GM04504 (cell line): ENCODE measurements at places on chromosomes 3 and 15.

DNA sequence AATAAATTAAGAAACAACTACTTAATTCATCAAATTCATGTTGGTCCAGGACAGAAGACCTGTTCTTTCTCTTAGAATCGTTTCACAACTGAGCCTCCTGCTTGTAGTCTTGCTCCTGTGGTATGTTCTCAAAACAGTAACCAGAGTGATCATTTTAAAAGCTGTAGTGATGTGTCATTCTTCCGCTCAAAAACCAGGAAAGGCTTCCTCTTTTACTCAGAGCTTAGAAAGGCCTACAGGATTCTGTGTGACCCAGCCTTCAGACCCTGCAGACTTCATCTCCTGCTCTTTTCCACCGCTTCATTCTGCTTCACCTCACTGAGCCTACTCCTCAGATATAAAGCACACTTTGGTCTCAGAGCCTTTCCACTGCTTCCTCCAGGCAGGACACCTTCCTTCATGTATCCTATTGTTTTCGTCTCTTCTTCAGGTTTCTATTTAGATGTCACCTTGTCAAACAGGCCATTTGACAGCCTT is 22.7 kb downstream of the ST6GAL1 start:
- no peak for DNase-seq

GRCh38 chr3:133925960-133926735 is 30.5 kb upstream of the RAB6B start:
- no peak for DNase-seq

GRCh38 chr3:188950832-188951489 is 220.8 kb upstream of the TPRG1 start:
- peak; percentile 90 for DNase-seq

DNA sequence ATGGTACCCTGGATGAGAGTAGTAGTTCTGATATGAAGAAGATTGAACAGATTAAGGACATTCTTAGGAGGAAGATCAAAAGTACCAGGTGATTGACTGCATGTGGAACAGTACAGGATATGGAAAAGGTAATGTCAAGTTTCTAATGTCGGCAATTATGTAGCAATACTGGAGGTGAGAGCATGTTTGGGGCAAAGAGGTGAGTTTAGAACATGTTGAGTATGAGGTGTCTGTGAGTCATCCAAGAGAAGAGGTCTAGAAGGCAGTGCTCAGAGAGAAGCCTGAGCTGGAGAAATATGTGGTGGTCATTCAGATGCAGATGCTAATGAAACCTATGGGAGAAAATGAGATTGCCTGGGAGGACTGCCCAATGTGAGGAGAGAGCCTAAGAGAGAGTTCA is 305.6 kb downstream of the ZBTB20 start:
- DNase-seq, result no peak

- no peak for DNase-seq
Measured at GRCh38 chr3:182331341-182331740, 462.0 kb upstream of the ATP11B start.

DNA sequence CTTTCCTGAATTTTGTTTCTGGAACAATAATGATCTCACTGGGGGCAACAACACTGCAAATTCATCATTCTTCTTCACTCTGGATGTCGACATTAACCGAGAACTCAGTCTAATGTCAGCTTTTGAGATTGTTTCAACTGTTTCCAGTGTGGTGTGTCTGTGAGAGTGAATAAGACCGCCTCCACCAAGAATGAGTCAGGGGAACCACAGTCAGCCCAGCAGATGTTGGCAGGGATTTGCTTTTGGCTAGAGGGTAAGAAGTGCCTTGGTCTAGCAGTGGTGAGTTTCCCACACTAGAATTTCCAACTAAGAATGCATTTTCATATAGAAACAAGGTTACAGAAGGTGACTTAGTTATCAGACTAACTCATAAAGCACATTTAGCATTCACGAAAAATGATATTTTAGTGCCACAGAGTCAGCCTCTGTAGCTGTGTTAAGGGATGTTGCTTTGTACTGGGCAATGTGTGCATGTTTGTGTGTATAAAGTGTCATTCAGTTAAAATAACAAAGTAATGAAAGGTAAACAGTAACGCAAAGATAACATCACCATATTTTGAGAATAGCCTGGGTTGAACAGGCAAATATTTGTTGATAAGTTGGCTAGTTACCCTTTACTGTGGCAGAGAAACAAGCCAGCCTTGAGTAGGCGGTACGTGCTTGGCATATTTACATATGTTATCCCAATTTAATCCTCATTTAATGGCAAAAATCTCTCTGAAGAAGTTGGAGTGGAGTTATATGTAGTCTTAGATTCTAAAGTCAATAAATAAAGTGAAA is 33.8 kb downstream of the DRD3 start:
- DNase-seq, result peak; percentile 87
